ENCODE measurements at places on chromosomes 16 and 17. TPM values are rescaled to one million over a fixed set of nuclear protein-coding genes. Genes with fewer than 3 reads are reported as not detected.

Gene LGALS9B
- not detected for total RNA-seq

Gene PRSS22
- 0.86 TPM for total RNA-seq

Gene SBK1
- 1.1 TPM for total RNA-seq

Gene ACSM3
- total RNA-seq = 7.2 TPM

Gene FOXO3B
- total RNA-seq = 3.8 TPM

Gene CCL5
- 97.5 TPM for total RNA-seq

Gene SUZ12
- 41.1 TPM for total RNA-seq

Gene PERCC1
- total RNA-seq = 1.2 TPM

Gene ALOX15
- total RNA-seq = not detected

Gene LAT
- total RNA-seq = 56.3 TPM

Gene BFAR
- 67.0 TPM for total RNA-seq

Gene TMIGD1
- total RNA-seq = not detected

Gene SMARCE1
- 76.2 TPM for total RNA-seq

Gene TNK1
- total RNA-seq = 0.36 TPM

Gene EPOP
- total RNA-seq = 41.0 TPM

Gene ZSCAN10
- 0.22 TPM for total RNA-seq

Gene OR1F1
- total RNA-seq = not detected

Gene IRF8
- total RNA-seq = 510 TPM

Gene KIF18B
- total RNA-seq = 26.5 TPM

Gene C1QL1
- not detected for total RNA-seq

Gene CDRT15
- total RNA-seq = not detected

Gene DVL2
- total RNA-seq = 35.1 TPM

Gene MMP15
- total RNA-seq = not detected

Gene OTOP3
- total RNA-seq = not detected

Gene RFFL
- 87.6 TPM for total RNA-seq

Gene GNG13
- not detected for total RNA-seq

Gene EVI2A
- total RNA-seq = 13.8 TPM

Gene GCGR
- not detected for total RNA-seq

Gene WNT9B
- not detected for total RNA-seq

Gene SSTR5
- total RNA-seq = not detected

Gene TMEM132E
- not detected for total RNA-seq

Gene CCL1
- 3.5 TPM for total RNA-seq

Gene ZNF23
- total RNA-seq = 13.1 TPM

Gene CCL16
- total RNA-seq = not detected

Gene GP1BA
- total RNA-seq = 0.12 TPM

Gene AFMID
- 49.7 TPM for total RNA-seq

Gene IRX6
- total RNA-seq = not detected

Data from natural killer cell treated with Interleukin-12 subunit alpha and Interleukin-12 subunit beta and Interleukin-15 and Interleukin-18, amount 100 ng/mL, for 72 hours (primary cell).